ENCODE measurements at places on chromosomes 2 and 18.
A peak's percentile ranks its signal among the peaks of the same experiment; 100 is the strongest.

- DNase-seq = no peak
These were observed 92.3 kb downstream of the CCBE1 start for GRCh38 chr18:59604877-59605276.

DNA sequence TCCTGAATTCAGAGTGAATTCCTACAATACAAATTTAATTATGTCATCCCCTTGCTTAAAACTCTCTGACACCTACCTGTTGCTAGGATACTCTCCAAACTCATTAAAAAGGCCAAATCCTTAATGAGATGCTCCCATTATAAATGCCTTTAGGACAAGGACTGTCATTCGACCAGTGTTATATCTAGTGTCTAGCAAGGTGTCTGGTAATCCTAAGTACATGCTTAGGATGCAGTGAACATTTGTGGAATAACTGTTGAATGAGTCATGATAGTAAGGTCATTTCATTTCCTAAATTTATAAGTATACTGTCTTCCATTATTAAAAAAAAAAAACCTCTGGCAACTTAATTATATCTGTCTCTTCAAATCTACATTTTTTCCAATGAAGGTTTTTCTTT is 588.9 kb upstream of the NRXN1 start:
- DNase-seq = no peak

DNA sequence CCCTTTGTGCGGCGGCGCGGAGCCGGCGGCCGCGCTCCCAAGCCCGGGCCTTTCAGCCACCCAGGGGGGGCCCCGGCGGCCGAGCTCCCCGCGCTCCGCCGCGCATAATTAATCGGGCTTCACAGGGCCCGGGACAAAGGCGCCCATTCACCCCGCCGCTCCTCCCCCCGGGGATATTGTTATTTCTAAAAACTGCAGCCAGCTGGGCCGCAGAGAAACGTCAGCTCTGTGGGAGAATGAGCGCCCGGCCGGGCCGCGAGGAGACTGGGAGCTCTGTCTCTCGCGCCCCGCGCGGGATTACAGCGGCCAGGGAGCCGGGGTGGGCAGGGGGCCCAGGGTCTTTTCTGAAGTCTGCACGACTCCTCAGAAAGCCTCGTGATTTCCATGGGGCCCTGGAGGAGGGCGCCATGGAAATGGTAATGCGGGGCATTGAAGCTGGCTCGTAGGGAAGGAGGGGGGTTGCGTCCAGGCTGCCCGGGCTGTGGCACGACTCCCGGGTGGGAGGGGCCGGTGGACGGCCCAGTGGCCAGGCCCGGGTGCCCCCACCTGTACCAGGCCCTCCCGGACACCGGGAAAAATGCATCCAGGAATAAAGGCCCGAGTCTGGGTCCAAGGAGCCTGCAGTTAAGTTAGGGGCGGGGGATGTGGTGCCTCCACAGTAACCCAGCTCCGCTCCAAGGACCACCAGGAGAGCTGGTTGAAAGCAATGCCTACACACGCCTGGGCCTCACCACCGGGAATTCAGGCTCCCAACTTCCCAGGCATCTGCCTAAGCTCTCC is 125.3 kb downstream of the ZFP36L2 start:
- DNase-seq = peak; percentile 93

GRCh38 chr2:205387350-205388055 is 294.8 kb upstream of the NRP2 start:
- peak; percentile 39 for DNase-seq

GRCh38 chr2:54406031-54406430 is 50.1 kb upstream of the SPTBN1 start:
- no peak for DNase-seq

Data from brain (organoid and tissue), 16 donors.